ENCODE measurements at places on chromosomes 11 and 22. TPM values are rescaled to one million over a fixed set of nuclear protein-coding genes. Genes with fewer than 3 reads are reported as not detected.
A peak's percentile ranks its signal among the peaks of the same experiment; 100 is the strongest.

- H3K27me3 ChIP-seq, result no peaks in the 10 kb centered on the region
- DNase-seq, result no peak
- H3K4me1 ChIP-seq, result no peaks in the 10 kb centered on the region
Observed at GRCh38 chr11:112801817-112802088, 159.5 kb upstream of the NCAM1 start.

DNA sequence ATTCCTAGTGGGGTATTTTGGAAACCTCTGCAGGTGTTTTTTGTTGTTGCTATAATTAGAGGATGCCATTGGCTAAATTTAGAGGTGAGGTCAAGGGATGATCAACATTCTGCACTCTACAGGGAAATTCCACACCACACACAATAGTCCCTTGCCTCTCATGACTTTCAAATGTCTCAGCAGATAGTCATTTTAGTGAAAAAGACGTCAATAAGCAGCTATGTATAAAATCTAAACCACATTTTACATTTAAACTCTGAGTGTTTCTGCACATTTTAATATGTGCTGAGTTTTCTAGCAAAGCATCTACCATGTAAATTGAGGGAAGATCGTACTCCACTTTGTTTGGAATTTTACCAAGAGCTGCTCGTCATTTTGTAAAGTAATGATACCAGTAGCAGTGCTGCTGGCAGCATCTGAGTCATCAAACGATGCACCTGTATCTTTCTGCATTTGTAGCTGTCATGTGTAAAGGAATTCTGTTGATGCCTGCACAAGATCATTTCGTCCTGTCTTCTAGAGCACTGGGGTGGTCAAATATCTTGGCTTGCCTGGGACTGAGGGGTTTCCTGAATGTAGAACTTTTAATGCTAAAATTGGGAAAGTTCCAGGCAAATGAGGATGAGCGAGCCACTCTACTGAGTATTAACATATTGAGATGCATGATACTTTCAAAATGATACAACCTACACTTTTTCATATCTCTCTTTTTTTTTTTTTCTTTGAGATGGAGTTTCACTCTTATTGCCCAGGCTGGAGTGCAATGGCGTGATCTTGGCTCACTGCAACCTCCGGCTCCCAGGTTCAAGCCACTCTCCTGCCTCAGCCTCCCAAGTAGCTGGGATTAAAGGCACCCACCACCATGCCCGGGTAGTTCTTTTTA, 414.5 kb upstream of the SYN3 start:
- H3K36me3 ChIP-seq, result no peaks in the 10 kb centered on the region
- H3K27ac ChIP-seq, result no peak overlapping the region
- DNase-seq, result no peak

DNA sequence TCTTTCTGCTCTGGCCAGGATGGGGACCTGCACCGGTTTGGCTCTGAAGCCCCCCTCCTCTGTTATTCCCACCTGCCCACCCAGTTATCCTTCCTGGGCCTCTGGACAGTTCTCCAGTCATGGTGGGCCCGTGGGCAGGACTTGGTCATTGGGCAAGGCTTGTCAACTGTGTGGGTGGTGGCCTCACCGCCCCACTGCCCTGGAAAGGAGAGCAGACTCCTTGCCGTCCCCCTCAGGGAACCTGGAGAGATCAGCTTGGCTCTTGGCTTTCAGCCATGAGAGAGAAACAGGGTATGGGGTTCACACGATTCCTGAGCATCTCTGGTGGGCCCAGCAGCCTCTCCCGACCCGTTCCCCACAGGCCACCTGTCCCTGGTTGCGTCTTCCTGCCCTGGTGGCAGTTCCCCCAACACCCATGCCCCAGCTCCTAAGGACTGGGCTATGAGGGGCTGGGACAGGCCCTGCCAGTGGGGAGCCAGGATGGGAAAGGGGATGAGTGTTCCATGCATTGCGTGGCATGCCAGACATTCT, 92.3 kb downstream of the MORC2 start:
- no peaks in the 10 kb centered on the region for H3K4me1 ChIP-seq
- DNase-seq, result no peak
- H3K4me3 ChIP-seq, result no peak overlapping the region
- no peak overlapping the region for H3K27ac ChIP-seq
- no peaks in the 10 kb centered on the region for H3K27me3 ChIP-seq
- no peaks in the 10 kb centered on the region for H3K36me3 ChIP-seq

DNA sequence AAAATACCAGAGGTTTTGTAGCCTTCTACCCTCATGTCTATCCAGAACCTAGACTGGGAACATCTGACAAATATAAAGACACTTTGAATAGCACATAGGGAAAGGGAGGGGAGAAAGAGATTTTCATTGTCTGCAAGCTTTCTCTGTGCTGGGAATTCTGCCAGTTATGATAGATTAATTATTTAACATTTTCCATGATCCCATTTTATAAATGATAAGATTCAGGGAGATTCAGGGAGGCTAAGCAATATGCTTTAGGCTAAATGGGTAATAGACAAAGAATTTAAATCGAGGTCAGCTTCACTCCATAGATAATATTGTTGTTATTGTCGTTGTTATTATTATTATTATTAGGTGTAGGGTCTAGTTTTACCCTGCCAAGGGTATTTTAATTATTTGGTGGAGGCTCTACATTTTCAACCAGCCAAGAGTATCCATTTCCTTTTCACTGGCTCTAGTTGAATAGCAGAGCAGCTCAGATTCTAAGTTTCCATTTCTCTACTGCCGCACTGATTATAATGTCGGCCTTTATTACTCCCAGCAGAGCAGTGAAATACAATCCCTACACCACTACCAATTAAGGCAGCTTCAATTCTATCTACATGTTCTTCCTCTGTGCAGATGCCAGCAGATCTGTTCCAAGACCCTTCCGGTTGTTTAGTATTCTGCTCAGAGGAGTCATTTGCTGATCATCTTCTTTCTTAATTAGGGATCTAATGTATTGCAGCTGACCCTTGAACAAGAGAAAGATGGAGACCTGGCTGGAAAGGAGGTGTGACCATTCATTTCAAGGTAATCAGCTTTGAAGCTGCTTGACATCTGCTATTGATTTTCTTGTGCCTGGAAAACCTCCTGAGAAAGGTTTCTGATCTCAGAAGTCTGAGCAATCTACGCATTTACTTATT, 23.8 kb upstream of the SYN3 start:
- no peak overlapping the region for H3K27ac ChIP-seq
- H3K4me3 ChIP-seq, result no peak overlapping the region
- peaks cover 5% of the 10 kb centered on the region for H3K27me3 ChIP-seq
- H3K36me3 ChIP-seq, result no peaks in the 10 kb centered on the region
- no peak for DNase-seq

GRCh38 chr11:62852523-62853188, 13.3 kb upstream of the WDR74 start:
- no peaks in the 10 kb centered on the region for H3K4me1 ChIP-seq
- H3K4me3 ChIP-seq, result no peak overlapping the region
- DNase-seq, result no peak
- no peaks in the 10 kb centered on the region for H3K27me3 ChIP-seq
- H3K27ac ChIP-seq, result peak overlapping the region; percentile 80

DNA sequence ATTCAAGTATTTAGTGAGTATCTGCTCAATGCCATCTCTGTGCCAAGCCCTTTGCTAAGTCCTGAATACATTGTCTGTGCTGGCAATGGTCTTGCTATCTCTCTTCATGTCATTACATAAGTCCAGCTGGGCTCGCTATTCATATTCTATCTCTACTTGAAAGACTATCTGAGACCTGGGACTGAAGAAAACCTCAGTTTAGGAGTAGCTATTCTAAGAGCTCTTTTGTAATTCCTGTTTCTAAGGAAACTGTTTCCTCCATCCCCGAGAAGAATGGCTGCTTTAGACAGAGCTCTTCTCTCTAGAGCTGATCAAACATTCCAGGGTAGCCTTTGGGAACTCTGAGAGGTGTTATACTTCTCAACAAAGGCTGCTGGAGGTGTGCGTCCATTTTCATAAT, 33.0 kb downstream of the SLC17A6 start:
- H3K27ac ChIP-seq, result no peak overlapping the region
- no peaks in the 10 kb centered on the region for H3K4me1 ChIP-seq
- no peak for DNase-seq
- no peaks in the 10 kb centered on the region for H3K27me3 ChIP-seq
- no peaks in the 10 kb centered on the region for H3K36me3 ChIP-seq
- no peak overlapping the region for H3K4me3 ChIP-seq

DNA sequence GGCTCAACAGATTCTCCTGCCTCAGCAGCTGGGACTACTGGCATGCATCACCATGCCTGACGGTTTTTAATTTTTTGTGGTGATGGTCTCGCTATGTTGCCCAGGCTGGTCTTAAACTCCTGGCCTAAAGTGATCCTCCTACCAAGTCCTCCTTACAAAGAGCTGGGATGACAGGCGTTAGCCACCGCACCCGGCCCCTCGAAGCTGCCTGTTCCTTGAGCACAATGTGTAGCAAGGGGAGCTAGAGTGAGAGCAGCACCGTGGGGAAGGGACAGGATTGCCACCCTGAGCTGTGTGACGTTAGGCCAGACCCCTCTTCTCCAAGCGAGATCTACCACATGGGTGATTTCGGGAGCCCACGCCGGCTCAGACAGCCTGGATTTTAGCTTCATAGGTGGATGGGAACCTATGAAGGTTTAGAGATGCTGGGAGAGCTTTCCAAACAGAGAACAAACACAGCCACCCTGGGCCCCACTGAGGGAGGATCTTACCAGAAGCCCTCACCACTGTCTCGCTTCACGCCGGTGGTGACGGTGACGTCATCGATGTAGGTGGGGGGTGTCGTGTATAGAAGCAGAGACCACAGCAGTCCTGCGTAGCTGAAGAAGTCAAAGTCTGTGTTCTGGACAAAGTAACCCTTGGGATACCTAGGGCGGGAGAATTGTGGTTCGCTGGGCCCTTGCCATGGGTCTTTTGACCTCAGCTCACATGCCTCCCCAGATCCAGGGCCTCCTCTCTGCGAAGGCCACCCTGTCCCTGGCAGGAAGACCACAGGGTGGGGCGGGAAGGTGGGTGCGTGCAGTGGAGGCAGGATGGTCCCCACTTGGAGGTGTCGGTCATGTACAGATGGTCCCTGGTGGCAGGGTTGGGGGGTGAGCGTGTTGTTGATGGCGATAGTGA, 23.1 kb downstream of the RGL4 start:
- H3K27me3 ChIP-seq, result no peaks in the 10 kb centered on the region
- no peaks in the 10 kb centered on the region for H3K36me3 ChIP-seq
- no peaks in the 10 kb centered on the region for H3K4me1 ChIP-seq
- H3K4me3 ChIP-seq, result no peak overlapping the region
- no peak overlapping the region for H3K27ac ChIP-seq

GRCh38 chr11:12241971-12242672, 131.7 kb downstream of the MICAL2 start:
- no peaks in the 10 kb centered on the region for H3K36me3 ChIP-seq
- no peak overlapping the region for H3K27ac ChIP-seq
- no peaks in the 10 kb centered on the region for H3K27me3 ChIP-seq
- H3K4me3 ChIP-seq, result no peak overlapping the region

DNA sequence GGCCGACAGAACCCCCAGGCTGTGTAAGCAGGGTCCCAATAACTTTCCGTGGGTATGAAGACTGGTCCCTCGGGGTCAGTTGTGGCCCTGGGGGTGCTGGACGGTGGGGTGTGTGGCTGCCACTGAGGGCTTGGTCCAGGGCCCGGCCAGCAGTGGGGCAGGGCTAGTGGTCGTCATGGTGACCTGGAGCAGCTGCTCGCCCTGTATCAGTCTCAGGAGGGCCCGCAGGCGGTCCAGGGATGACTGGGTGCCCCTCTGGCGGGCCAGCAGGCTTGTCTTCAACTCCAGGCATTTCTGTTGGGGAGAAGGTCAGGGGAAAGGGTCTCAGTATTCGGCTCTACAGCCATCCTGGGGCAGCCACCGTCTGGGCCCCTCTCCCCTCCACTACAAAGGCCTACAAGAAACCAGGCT, 126.8 kb downstream of the PHF21B start:
- no peaks in the 10 kb centered on the region for H3K4me1 ChIP-seq
- no peak for DNase-seq
- no peak overlapping the region for H3K27ac ChIP-seq
- H3K27me3 ChIP-seq, result no peaks in the 10 kb centered on the region

- H3K4me1 ChIP-seq, result no peaks in the 10 kb centered on the region
- H3K36me3 ChIP-seq, result no peaks in the 10 kb centered on the region
- H3K27me3 ChIP-seq, result no peaks in the 10 kb centered on the region
- no peak overlapping the region for H3K4me3 ChIP-seq
- H3K27ac ChIP-seq, result no peak overlapping the region
- no peak for DNase-seq
Observed at GRCh38 chr22:23088199-23088604, 17.9 kb downstream of the GNAZ start.

DNA sequence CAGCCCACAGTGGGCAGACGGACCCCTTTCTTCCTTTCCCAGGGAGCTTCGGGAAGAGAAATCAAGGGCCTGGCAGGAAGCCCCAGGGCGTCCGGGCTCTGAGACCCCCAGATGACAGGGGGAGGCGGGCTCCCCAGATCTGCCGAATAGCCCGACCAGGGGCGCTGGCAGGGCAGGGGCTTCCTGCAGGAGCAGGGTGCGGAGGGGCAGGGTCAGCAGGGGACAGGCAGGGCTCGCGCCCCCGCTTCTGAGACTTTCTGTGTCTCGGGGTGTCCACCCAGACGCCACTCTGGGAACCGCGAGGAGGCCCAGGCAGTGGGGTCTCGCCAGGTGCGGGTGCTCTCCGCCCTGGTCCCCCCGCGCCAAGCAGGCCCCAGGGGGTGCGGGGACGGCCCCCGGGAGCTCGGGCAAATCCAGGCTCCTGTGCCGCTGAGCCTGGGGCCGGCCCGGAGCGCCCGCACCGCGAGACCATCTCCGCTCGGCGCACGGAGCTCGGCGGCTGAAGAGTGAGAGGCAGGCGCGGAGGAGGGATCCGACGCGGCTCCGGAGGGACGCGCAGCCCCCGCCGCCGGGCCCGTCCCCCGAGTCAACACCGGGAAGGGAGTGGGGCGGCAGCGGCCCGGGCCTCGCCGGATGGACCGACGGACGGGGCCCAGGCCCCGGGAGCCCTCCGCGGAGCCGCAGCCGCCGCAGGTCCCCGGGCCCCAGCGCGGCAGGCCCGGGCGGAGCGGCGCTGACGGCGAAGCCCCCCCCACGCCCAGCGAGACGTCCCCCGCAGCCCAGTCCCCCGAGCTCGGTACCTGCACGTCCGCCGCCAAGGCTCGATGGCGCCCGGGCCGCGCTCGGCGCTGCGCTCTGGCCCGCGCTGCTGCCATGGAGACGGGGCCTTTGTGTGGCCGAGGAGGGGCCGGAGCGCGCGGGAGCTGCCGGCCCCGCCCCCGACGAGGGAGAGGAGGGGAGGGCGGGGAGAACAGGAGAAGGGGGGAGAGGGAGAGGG, at the start of gene PLXNB2:
Gene PLXNB2 (minus strand): TSS at position 894 of the 997 bp plus-strand sequence. CDS start 17,062 bp downstream, outside the sequence.
- H3K36me3 ChIP-seq, result no peaks in the 10 kb centered on the region
- H3K4me1 ChIP-seq, result peaks cover 33% of the 10 kb centered on the region
- peak within 1 kb of the TSS; percentile 94 for H3K27ac ChIP-seq
- peak; percentile 78 for DNase-seq
- no peaks in the 10 kb centered on the region for H3K27me3 ChIP-seq
- H3K4me3 ChIP-seq, result peak within 1 kb of the TSS; percentile 90

GRCh38 chr11:35678975-35679374, 16.4 kb downstream of the TRIM44 start:
- no peaks in the 10 kb centered on the region for H3K36me3 ChIP-seq
- no peak overlapping the region for H3K27ac ChIP-seq
- H3K27me3 ChIP-seq, result no peaks in the 10 kb centered on the region
- H3K4me1 ChIP-seq, result no peaks in the 10 kb centered on the region
- H3K4me3 ChIP-seq, result no peak overlapping the region
- no peak for DNase-seq

CYTH4 gene
- 10.5 TPM for total RNA-seq

VWCE gene
- 3.2 TPM for total RNA-seq

NAV2 gene
- 31.4 TPM for total RNA-seq

PSMD13 gene
- total RNA-seq, result 96.0 TPM

Data from breast epithelium (tissue), 4 donors.